Spleen (tissue), 13 donors: ENCODE measurements at places on chromosomes 4 and X. TPM values are rescaled to one million over a fixed set of nuclear protein-coding genes. Genes with fewer than 3 reads are reported as not detected.

Gene MAGEC1
- total RNA-seq = not detected

Gene SLITRK2
- total RNA-seq = 7.5 TPM

Gene AP1AR
- total RNA-seq = 32.4 TPM

Gene UGT2B11
- not detected for total RNA-seq

Gene IGSF1
- not detected for total RNA-seq

Gene YIPF7
- not detected for total RNA-seq

Gene C1QTNF7
- total RNA-seq = 10.8 TPM

GRCh38 chrX:119226446-119226845 is 9.6 kb upstream of the PGRMC1 start:
- no peak for DNase-seq
- H3K36me3 ChIP-seq = no peaks in the 10 kb centered on the region
- H3K4me1 ChIP-seq = no peaks in the 10 kb centered on the region
- H3K27me3 ChIP-seq = no peaks in the 10 kb centered on the region
- no peak overlapping the region for H3K4me3 ChIP-seq

DNA sequence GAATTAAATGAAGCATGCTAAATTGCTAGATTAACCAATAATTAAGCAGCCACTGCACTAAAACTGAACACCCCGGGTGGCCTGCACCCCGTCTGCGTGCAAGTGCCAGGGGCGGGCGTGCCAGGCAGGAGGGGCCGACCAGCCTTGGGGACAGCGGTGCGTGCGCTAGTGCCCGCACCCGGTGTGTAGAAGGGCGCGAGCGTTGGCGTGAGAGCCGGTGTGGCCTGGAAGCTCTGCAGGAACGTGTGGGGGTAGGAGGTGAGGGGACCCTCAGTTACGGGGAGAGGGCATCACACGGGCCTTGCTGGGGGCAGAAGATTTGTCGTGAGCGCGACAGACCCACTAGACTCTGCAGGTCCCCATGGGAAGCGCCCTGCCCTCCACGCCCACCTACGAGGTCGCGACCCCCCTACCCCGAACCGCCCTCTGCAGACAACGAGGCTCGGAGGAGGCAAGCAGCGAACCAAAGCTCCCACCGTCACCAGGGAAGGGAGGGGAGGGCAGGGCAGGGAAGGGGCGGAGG is 105.8 kb downstream of the FAM53A start:
- no peak overlapping the region for H3K27ac ChIP-seq
- peaks cover 5% of the 10 kb centered on the region for H3K4me1 ChIP-seq
- DNase-seq = peak; percentile 86

DNA sequence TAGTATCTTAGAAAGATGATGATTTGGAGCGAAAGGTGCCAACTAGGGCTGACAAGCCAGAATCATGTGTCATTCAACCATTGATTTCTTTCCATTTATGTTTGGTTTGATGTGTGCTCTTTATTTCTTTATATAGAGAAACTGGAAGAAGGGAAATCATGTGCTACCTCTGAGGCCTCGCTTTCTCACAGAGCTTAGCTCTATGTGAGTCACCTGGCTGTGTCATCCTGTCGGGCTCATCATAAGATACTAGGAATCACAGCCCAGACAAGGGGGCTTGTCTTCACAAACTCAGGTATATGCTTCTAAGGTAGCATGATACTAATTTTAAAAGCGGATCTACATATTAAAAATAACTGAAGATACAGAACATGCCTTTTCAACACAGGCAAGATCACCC is 81.7 kb upstream of the GPM6B start:
- no peak overlapping the region for H3K27ac ChIP-seq
- DNase-seq = no peak
- H3K36me3 ChIP-seq = no peaks in the 10 kb centered on the region
- H3K4me1 ChIP-seq = no peaks in the 10 kb centered on the region
- H3K4me3 ChIP-seq = no peak overlapping the region

DNA sequence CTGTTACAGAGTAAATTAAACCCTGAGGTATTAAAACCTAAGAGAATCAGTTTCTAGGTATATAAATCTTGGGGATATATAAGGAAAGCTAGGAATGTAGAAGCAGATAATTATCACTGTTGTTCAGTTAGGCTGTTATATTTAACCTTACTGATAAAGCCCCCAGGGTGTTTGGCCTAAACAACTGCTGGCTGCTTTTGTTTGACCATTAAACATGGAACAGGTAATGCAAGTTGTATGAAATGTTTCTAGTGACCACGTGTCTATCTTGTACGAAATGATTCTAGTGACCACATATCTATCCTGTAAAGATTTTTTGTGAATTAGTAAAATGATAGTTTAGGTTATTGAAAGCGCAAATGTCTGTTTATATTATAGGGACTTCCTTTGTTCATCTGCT is 52.6 kb downstream of the SGMS2 start:
- no peaks in the 10 kb centered on the region for H3K36me3 ChIP-seq
- H3K27me3 ChIP-seq = no peaks in the 10 kb centered on the region
- no peak overlapping the region for H3K4me3 ChIP-seq
- H3K27ac ChIP-seq = no peak overlapping the region

DNA sequence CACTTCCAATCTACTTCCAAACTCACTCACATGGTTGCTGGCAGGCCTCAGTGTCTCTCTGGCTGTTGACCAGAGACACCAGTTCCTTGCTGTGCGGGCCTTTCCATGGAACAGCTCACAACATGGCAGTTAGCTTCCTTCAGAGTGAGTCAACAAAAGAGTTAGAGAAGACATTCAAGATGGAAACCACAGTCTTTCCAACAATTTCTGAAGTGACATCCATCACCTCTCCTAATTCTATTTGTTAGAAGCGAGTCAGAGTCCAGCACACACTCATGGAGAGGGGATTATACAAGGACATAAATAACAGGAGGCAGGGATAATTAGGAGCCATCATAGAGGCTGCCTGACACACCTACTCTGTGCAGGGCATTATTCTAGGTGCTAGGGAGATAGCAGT is 62.5 kb upstream of the TMEM164 start:
- no peaks in the 10 kb centered on the region for H3K27me3 ChIP-seq
- no peaks in the 10 kb centered on the region for H3K4me1 ChIP-seq
- no peak overlapping the region for H3K4me3 ChIP-seq
- no peaks in the 10 kb centered on the region for H3K36me3 ChIP-seq

DNA sequence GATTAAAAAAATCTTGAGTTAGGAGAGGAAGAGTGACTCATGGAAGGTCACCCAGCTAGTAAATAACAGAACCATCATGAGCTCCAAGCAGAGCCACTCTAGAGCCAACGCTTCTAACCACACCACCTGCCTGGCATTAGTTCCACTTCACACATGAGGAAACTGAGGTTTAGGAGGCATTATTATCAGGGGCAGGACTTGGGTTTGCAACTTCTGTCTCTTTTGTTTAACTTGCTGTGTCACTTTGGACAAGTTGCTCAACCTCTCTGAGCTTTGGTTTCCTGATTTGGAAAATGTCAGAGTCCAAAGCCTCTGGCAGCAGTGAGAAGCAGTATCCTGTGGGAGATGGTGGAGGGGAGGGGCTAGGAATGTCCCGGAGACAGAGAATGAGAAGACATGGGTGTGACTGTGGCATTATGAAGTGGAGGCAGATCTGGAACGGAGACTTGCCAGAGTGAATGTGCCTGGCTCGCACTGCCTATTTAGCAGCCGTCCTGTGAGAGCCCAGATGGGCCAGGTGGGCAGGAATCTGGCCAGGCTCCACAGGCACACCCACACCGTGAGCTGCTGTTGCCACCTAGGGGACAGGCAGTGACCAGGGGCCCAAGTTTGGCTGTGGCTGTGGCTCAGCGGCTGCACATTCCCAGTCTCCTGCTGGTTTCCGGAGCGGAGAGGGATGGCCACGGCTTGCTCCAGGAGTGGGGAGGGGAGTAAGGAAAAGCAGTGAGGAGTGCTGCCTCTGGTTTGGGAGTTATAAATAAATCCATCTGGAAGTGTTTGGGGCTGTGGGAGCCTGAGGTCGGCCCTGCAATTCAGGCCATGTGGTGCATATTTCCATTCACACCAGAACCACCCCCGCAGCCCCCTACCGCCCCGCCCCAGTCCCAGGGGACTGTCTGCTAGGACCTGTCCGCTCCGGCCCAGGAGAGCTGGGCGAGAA is 93.4 kb downstream of the NHSL2 start:
- no peak for DNase-seq
- H3K36me3 ChIP-seq = no peaks in the 10 kb centered on the region
- H3K4me1 ChIP-seq = no peaks in the 10 kb centered on the region
- peaks cover 4% of the 10 kb centered on the region for H3K27me3 ChIP-seq
- H3K4me3 ChIP-seq = no peak overlapping the region

DNA sequence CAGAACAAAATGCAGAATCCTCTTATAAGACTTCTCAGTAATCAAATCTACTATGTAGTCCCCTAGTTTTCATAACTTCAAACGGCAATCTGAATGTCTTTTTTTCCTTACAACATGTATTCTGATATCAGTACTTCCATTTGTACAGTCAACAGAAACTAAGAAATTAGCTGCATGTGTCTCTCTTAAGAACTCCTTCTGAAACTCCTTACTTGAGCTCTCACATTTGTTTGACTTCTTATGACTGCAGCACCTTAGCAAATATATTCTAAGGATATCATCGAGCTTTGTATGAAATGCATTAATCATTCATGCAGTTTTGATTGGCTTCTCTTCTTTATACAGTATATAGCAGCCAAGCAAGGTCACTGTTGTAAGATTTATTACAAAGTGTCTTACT is 77.0 kb downstream of the TMEM47 start:
- no peak overlapping the region for H3K4me3 ChIP-seq
- no peaks in the 10 kb centered on the region for H3K4me1 ChIP-seq
- no peaks in the 10 kb centered on the region for H3K36me3 ChIP-seq
- H3K27me3 ChIP-seq = no peaks in the 10 kb centered on the region

- H3K27me3 ChIP-seq = no peaks in the 10 kb centered on the region
- no peak for DNase-seq
- H3K4me1 ChIP-seq = no peaks in the 10 kb centered on the region
- no peak overlapping the region for H3K4me3 ChIP-seq
These were observed 482.1 kb downstream of the TMA16 start for GRCh38 chr4:163976588-163976987.

DNA sequence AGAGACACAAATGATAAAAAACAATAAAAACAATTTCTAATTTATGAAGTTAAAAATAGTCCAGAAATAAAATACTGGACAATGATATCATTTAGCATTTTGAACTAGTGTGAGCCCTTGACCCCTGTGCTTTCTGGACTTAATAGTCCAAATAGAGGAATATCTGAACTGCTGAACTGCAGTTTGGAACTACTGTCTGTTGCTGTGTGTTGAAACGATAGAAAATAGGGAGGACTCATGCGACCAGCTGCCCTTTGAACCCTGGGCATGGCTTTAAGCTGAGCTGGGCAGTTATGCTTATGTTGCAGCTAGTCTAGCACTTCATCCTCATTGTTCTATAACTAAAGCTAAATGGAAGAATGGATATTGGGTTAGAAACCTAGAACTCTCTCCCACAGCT is 99.5 kb downstream of the FMR1NB start:
- no peaks in the 10 kb centered on the region for H3K36me3 ChIP-seq
- H3K4me3 ChIP-seq = no peak overlapping the region
- no peak for DNase-seq
- no peaks in the 10 kb centered on the region for H3K4me1 ChIP-seq
- no peak overlapping the region for H3K27ac ChIP-seq
- H3K27me3 ChIP-seq = no peaks in the 10 kb centered on the region

DNA sequence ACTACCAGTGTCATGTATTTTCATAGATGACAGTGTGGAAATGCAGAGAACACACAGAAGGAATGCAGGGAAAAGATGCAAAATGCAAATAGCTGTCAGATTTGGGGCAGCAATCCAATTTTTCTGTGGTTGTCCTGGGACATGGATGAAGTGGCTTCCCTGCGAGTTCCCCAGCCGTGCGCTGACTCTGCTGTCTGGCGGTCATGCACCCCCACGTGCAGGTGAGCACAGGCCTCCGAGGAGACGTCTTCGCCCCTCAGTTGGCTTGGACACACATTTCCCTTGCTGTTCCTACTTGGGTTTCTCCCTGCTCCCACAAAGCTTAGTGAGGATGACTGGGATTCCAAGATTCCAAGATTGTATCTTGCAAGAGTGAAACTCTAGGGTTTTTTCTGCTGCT is 24.4 kb downstream of the BLOC1S4 start:
- no peak overlapping the region for H3K4me3 ChIP-seq
- DNase-seq = no peak
- no peak overlapping the region for H3K27ac ChIP-seq
- no peaks in the 10 kb centered on the region for H3K27me3 ChIP-seq
- H3K36me3 ChIP-seq = no peaks in the 10 kb centered on the region
- no peaks in the 10 kb centered on the region for H3K4me1 ChIP-seq

DNA sequence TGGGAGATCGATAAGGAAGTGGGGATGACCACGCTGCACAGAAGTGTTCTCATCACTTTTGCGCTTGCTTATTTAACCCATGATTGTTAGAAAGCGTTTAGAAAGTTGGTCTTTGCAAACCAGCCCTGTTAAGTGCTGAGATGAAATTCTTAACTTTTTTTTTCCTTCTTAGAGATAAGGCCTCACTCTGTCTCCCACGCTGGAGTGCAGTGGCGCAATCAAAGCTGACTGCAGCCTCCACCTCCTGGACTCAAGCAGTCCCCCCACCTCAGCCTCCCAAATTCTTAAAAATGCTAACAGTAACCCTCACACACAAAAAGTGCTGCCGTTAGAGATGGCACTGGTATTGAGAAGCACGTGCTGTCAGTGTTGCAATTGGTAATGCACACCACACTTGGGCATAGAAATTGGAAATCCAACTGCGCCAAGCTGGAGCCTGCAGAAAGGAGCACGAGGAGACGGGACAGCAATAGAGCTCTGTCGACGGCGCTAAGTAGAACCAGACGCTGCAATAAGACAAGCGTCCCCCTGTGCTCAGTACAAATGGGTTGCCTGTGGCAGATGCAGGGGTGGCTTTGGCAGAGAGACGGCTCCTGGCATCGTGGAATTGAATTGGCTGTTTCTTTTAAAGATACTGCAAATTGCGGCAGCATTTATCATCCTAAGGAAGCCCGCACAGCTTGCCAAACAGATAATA is 113.4 kb downstream of the TBL1X start:
- no peaks in the 10 kb centered on the region for H3K36me3 ChIP-seq
- no peak overlapping the region for H3K27ac ChIP-seq
- no peak for DNase-seq
- H3K4me3 ChIP-seq = no peak overlapping the region
- no peaks in the 10 kb centered on the region for H3K4me1 ChIP-seq
- no peaks in the 10 kb centered on the region for H3K27me3 ChIP-seq

GRCh38 chr4:12393631-12394262 is 965.1 kb upstream of the HS3ST1 start:
- H3K36me3 ChIP-seq = no peaks in the 10 kb centered on the region
- no peak overlapping the region for H3K27ac ChIP-seq
- no peaks in the 10 kb centered on the region for H3K4me1 ChIP-seq

DNA sequence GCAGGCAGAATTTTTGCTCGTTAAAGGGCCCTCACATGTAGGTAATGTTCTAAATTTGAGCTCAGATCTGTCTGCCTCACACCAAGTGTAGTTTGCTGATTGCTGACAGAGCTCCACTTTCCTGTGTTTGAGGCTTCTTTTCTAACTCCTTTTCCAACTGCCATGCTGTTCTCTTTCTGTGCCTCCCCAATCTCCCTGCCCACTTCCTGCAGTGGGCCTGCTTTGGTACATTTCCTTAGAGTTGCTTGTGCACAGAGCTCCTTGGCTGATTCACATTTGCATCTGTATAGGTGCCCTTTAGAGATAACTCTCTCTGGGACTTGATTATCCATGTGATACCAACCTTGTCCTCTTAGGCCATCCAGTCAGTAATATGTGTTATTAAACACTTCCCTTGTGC is 4.5 kb downstream of the MED28 start:
- DNase-seq = no peak
- no peak overlapping the region for H3K4me3 ChIP-seq
- H3K27ac ChIP-seq = no peak overlapping the region
- H3K36me3 ChIP-seq = peaks cover 7% of the 10 kb centered on the region
- H3K27me3 ChIP-seq = no peaks in the 10 kb centered on the region
